ENCODE measurements at places on chromosomes 4 and X.

GRCh38 chrX:38614485-38614884, 53.1 kb downstream of the TSPAN7 start:
- no peak for DNase-seq

- no peak for DNase-seq
These were observed 335.3 kb downstream of the PABPC4L start for GRCh38 chr4:133866328-133866699.

- DNase-seq, result no peak
These were observed 104.9 kb downstream of the PCDH18 start for GRCh38 chr4:137427411-137427810.

DNA sequence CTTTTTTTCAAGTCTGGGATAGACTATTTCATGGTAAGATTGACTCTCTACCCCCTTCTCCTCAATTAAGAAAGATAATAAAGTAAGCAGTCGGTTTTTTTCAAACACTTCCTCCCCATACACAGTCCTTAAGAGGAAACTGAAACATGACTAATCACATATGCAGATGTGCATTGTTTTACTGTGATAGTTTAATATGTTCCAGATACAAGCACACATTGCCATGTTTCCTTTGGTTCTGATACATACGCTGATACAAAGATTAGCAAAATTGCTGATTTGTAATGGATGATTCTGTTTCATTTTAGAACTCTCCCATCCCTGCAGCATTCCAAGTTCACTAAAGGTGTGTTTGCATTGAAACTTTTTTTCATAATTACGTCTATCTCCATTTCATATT, 76.1 kb downstream of the FBXO8 start:
- no peak for DNase-seq

DNA sequence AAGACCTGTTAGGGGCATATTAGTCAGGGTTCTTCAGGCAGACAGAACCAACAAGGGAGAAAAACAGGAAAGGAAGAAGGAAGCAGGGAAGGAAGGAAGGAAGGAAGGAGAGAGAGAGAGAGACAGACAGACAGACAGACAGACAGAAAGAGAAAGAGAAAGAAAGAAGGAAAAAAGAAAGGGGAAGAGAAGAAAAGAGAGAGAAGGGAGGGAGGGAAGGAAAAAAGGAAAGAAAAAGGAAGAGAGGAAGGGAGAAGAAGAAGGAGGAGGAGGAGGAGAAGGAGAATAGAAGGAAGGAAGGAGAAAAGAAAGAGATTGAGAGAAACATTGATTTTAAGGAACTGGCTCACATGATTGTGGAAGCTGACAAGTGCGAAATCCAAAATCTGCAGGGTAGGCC, 89.0 kb downstream of the DHX15 start:
- DNase-seq, result no peak
